ENCODE measurements at places on chromosomes 1 and 21. TPM values are rescaled to one million over a fixed set of nuclear protein-coding genes. Genes with fewer than 3 reads are reported as not detected.
A peak's percentile ranks its signal among the peaks of the same experiment; 100 is the strongest.

The FAAH gene
- total RNA-seq = 31.4 TPM

DNA sequence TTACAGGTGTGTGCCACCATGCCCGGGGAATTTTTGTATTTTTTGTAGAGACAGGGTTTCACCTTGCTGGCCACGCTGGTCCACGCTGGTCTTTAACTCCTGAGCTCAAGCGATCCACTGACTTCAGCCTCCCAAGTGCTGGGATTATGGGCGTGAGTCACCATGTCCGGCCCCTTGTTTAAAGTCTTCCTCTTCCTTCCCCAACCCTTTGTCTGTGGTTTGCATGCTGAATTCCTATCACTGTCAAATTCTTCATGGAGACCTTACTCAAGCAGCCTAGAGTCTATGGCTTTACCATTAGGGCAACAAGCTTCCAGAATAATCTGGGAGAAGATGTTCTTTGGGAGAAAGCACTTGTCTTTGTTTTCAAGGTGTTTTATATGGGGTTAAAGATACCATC, 34.7 kb downstream of the B3GALT5 start:
- DNase-seq = peak; percentile 24

DNA sequence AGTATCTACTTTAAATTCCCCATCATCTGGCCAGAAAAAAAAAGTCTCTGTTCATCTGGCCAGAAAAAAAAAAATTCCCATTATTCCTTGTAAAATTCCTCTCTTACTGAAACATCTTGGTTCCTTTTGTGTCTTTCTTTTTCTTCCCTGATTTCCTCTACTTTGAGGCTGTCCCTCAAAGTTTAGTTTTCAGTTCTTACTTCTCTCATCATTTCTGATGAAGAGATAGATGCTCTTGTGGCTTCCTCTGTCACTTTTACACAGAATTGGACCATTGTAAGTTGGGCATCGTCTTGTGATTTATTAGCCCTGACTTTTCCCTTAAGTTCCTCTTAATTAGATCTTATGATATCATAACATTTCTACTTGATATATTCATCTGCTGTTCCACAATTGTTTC, 6.5 kb downstream of the SOAT1 start:
- no peak for DNase-seq

- DNase-seq = peak; percentile 56
These were observed 594.6 kb upstream of the ZP4 start for GRCh38 chr1:238485057-238485911.

- no peak for DNase-seq
These were observed 197.2 kb downstream of the ADSS2 start for GRCh38 chr1:244254467-244254866.

The CD53 gene
- not detected for total RNA-seq

DNA sequence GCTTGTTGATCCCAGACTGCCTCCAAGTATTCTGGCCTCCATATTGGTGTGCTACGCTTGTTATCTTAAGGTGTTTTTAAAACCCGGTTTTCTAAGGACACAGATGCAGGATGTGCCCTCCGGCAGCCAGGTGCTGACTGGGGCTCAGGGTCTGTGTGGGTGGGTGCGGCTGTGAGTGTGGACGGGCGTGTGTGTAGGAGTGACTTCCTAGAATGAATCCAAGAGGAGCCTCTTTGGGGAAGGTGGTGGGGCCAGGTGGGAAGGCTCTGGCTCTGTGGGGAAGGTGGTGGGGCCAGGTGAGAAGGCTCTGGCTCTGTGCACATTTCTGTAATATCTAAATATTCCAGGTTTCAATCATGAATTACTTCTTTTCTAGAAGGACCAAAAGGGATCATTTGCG, 12.8 kb upstream of the TSPEAR start:
- DNase-seq = no peak

DNA sequence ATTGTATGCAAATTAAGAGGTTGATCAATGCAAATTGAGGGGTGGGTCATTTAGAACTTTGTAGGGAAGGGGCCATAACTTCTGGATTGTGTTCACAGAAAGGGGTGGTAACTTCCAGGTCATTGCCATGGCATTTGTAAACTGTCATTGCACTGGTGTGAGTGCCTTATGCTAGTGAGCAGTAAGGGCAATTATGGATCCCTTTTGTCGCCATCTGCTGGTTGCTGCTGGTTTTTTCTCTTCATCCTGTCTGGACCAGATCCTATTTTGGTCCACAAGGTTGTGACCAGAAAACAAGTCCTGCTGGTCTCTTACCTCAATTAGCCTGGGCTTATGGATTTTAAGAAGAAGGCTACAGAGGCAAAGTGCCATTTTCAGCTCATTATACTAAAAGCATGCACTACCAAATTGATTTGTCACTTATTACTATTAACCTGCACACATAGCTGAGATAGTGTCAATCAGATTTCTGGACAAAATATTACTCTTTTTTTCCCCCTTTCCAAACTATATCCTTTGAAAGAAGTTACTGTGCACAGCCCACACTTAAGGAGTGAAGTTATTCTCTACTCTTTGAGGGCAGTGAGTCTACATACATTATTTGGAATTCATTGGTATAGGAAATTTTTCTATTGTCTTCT, 196.2 kb downstream of the ZC3H11B start:
- peak; percentile 80 for DNase-seq

Measured in Calu3 (cell line).